Thyroid gland (tissue), 4 donors: ENCODE measurements at places on chromosomes 1 and 21.

GRCh38 chr1:27496604-27497155 is 6.7 kb upstream of the WASF2 start:
- no peak for DNase-seq

GRCh38 chr1:229758101-229759036 is 132.3 kb downstream of the URB2 start:
- no peak for DNase-seq

DNA sequence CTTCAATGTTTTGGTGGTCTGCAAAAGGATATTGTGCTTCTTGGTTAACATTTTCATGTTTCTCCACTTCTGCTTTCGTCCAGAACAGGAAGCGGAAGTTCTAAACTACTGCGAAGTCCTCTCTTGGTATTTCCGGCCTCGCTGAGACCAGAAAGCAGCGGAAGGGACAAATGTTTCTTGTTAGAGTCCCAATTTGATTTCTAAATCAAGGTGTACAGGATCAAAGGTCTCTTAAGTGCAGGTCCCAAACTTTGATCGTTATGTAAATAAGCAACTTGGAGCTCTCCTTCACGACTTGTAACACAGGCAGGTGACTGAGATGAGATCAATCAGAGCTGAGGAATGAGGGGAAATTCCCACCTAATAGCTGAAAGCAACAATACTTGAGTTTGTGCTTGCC is 40.1 kb upstream of the HMCN1 start:
- no peak for DNase-seq

GRCh38 chr1:53348486-53349368 is 20.9 kb upstream of the LRP8 start:
- DNase-seq = no peak

GRCh38 chr1:44539991-44540730 is 134.1 kb downstream of the TMEM53 start:
- DNase-seq = no peak

DNA sequence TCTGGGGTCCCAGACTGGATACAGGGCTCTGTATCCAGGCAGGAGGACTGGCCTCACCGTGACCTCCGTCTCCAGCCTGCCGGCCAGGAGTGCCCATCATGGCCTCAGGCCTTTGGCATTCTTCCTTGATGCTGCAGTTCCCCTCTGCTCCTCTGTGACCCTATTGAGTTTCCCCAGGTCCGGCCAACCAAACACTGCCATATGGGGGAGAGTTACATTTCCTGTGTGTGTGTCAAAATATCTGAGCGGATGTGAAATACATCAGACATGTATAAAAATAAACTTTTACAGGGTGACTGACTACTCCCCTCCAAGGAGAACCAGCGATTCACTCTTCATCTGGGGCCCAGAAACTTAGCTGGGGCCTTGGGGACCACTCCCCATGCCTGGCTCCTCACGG is 10.2 kb upstream of the UBL4B start:
- no peak for DNase-seq

- no peak for DNase-seq
Measured at GRCh38 chr21:28272272-28272992, 720.2 kb downstream of the LTN1 start.
